Dermis microvascular lymphatic vessel endothelial cell (primary cell): ENCODE measurements at places on chromosomes 16 and 17.

GRCh38 chr16:65837464-65837863 is 529.0 kb upstream of the CDH5 start:
- no peak for DNase-seq

GRCh38 chr16:3020604-3021448 is 658 bp downstream of the TNFRSF12A start:
- DNase-seq: peak; percentile 92

DNA sequence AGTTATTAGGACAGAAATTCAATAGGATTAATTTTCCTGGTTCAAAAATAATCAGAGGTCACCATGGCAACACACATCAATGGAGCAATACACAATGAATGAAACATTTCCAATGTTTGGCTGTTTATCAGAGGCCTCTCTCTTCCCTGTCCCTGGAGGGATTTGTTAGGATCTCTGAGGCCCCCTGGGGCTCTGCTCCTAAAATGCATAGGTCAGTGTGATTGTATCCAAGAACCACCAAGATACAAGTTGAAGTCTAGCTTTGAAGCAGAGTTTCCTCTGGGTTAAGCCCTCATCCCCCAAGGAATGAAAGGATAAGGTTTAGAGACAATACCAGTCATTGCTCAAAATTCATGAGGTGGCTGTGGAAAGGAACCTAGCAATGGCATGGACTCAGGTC is 561.2 kb upstream of the C16orf82 start:
- no peak for DNase-seq

DNA sequence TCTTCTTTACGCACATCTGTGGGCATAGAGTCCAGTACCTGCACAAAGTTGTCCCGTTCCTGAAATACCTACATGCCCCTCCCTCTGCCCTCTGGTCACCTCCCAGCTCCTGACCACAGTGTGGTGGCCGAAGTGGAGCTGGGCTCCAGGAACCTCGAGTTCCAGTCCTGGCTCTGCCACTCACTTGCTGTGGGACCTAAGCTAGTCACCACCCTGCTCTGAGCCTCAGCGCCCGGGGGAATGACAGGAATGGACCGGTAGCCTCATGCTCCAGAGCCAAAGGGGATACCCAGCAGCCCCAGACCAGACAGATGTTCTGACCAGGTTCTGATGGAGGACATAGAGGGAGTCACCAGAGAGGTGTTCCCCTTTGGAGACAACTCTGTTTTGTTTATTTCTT is 26.7 kb upstream of the ITGA3 start:
- no peak for DNase-seq

DNA sequence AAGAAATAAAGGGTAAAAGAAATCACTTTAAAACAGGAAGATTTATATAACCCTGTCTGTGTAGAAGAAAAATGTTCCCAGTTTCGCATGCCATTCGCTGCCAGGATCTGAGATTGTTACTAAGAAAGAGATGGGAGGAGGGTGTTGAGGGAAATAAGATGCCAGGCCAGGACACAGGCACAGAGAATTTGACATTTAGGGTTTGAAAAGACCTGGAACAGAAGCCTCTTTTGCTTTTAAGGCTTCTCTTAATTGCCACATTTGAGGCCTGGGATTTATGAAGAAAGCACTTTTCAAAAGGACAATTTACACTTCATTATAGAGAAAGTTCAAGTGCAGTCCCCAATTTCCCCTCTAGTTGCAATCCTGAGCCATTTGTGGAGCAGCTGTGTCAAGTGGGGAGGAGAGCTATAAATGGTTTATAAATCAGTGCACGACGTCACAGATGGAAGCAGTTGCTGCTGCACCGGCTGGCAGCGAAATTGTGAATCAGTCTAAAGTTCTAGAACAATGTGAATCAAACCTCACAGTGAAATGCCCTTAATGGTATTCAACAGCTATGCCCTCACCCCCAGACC is 26.5 kb upstream of the C16orf87 start:
- peak; percentile 20 for DNase-seq

DNA sequence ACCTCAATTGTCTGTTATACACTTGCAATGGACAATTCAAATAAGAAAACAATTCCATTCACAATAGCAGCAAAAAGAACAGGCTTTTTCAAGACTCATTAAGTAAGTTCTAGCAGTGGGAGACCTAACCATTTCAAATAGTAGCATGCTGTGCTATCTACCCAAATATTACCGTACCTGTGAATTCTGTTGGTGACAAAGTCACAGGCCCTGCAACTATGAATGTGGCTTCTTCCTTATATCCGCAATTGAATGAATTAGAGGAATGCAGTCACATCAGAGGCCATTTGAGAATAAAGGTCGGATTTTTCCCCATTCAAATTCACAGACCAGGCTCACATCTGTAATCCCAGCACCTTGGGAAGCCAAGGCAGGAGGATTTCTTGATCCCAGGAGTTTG is 800 bp upstream of the NME4 start:
- no peak for DNase-seq

- no peak for DNase-seq
These were observed 35.4 kb upstream of the LYRM9 start for GRCh38 chr17:27928587-27928986.

DNA sequence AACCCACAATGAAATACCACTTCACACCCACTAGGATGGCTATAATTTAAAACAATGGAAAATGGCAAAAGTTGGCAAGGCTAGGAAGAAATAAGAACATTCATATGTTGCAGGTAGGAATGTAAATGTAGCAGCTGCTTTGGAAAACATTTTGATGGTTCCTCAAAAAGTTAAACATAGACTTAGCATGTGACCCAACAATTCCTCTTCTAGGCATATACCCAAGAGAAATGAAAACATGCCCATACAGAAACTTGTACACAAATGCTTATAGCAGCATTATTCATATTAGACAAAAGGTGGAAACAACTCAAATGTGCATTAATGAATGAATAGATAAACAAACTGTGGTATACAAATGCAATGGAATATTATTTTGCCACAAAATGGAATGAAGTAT is 36.1 kb downstream of the MEOX1 start:
- DNase-seq: no peak

- peak; percentile 7 for DNase-seq
These were observed 74.7 kb upstream of the NKD1 start for GRCh38 chr16:50473356-50473945.

DNA sequence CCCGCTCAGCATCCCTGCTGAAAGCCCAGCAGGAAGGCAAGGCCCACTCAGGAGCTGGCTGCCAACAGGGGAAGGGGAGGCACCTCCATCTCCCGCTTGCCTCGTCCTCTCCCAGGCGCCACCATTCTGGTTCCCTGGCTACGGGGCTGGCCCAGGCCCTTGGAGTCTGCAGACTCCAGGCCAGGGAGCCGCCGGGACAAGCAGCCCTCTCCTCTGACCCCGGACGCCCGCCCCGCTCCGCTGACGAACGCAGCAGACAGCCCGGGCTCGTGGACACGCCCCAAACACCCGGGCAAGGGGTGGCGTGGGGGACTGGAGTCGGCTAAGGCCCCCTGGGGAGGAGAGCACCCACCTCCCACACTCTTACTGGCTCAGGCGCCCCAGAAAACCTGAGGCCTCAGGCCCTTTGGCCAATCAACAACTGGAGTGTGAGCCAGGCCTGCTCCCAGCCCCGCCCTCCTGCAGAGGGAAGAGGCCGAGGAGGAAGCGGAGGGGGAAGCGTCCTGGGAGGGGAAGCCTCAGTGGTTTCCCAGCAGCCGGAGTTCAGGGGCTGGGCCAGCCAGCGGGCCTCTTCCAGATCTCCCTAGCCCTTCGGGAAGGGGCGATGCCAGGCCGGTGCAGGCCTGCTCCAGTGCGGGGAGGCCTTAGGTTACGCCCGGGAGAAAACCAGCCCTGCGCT is 4.2 kb downstream of the MNT start:
- peak; percentile 71 for DNase-seq

DNA sequence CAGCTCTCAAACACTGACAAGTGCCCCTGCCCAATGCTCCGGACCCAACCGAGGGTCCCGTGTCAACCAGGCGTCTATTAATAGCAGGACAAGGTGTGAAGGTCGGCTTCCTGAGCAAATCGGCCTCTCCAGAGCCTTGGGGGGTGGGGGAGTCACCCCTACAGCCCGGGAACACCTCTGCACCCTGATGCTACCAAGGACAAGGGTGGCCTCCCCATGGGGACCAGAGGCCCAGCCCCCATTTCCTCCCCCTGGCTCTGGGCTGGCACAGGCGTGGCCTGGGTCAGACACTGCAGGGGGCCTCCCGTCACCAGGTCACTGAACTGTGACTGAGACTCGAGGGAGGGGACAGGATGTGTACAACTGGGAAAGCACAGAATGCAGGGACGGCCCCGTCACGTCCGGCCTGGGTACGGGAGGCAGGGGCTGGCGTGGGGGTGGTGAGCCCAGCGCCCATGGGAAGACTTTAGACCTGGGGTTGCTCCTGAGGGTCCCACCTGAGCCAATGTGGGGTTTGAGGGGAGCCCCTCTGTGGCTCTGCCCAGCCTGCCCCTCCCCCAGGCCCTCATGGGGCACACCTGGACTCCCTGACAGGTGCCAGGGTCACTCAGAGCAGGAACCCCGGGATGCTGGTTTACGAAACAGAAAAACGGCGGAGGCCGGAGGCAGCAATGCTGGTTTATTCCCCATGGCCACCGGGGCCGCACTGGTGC is 579 bp upstream of the CYBA start:
- peak; percentile 65 for DNase-seq

DNA sequence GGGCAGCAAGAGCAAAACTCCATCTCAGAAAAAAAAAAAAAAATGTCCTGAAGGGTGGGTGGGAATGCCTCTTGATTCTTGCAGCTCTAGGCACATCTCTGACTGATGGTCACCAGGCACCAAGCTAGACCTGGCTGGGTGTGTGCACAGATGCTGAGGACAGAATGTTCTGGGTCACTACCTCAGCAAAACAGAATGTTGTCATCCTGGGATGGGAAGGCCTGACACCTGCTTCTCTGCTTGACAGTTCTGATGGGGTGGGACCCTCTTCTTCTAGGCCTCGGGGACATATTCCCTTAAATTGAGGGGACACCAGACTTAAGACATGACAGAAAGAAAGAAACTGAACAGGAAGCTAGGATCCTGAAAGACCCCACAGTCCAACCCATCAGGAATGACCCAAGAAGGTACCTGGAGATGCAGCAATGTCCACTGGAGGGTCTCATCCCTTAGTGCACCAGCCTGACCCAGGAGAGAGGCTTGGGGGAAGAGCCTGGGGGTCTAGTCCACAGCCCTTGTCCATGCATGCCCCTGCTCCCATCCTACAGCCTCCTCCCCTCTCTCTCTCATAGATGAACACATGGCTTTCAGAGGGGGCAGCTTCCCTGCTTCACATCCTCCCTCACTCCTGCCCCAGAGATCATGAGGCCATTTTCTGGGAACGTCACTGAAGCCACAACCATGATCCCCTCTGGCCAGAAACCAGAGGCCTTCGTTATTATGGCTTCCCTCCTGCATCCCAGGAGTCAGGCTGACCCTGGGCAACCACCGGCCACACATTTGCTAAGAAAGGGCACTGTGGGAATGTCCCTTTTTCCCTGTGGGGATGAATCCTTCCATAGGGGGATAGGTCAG is 3.8 kb upstream of the STAT5B start:
- no peak for DNase-seq

- DNase-seq: no peak
These were observed 51.0 kb downstream of the CCDC182 start for GRCh38 chr17:57694051-57694450.

- DNase-seq: peak; percentile 76
These were observed 35.3 kb downstream of the NPLOC4 start for GRCh38 chr17:81601525-81602120.

DNA sequence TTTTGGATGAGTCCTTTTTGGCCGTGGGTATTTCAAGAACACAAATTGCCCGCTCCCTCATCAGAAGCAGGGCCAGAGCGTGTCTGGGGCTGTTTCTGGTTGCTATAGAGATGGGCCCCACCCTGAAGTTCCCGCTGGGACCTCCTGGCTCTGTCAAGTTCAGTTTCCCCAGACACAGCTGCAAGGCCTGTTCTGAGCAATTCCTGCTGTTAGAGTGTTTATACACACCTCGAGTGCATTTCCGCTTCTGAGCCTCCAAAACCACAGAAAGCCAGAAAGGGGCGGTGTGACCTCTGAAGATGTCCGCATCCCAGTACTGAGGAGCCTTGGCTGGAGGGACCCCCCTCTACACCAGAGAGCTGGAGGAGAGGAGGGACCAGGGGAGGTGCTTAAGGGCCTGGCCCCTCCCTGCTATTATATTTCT is 9.3 kb upstream of the WBP2 start:
- DNase-seq: no peak

- DNase-seq: no peak
These were observed 16.8 kb downstream of the NOG start for GRCh38 chr17:56610321-56610720.

DNA sequence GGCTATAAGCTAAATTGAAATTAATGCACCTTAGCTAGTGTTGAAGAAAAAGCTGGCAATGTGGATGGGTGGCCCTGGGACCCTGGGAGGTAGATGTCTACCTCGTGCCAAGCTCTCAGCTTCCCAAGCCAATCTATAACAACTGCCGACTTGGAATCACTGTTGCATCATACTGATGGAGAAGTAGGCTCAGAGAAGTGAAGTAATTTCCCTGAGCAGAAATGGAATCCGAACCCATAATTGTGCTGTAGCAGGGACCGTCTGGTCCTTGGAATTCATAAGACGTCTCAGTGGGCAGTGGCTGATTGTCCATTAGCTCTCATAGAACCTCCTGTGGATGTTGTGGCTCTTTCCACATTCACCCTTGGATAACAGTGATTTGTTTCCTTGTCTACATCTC is 196.6 kb downstream of the RAB11FIP4 start:
- no peak for DNase-seq

- no peak for DNase-seq
These were observed 17.2 kb downstream of the NUBP1 start for GRCh38 chr16:10760858-10761257.

DNA sequence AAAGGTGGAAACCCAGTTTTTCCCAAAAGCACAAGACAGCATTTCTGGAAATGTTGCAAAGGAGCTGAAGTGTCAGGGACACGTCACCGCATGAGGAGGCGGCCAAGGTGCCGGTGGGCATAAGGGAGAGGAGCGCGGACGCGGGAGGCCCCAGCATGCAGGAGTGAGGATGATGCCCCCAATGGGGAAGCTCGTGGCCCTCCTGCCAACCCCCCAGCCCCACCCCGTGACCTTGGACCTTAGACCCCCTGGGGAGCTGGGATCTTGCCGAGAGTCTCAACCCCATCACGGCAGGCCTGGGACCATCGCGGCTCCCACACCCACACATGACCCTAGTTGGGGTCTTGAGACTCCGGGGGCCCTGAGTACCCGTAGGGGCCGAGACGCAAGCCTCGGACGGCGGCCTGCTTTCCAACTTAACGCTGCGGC is 119.4 kb upstream of the METRNL start:
- DNase-seq: no peak

DNA sequence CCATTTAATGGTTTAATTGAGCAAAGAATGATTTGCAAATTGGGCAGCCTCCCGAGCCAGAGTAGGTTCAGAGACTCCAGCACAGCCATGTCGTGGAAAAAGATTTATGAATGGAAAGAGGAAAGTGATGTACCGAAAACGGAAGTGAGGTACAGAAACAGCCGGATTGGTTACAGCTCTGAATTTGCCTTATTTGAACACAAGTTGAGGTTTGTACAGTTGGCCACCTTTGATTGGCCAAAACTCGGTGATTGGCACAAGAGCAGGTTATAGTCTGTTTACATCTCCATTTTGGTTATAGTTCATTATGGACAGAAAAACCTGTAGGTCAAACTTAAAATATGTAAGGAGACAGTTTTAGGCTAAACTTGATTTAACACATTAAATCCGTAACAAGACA is 44.5 kb downstream of the TENT4B start:
- no peak for DNase-seq

GRCh38 chr16:50593410-50594150 is 45.4 kb downstream of the NKD1 start:
- no peak for DNase-seq

- peak; percentile 77 for DNase-seq
These were observed 38.0 kb upstream of the CPHXL start for GRCh38 chr16:75764154-75764768.
